ENCODE measurements at places on chromosomes 2 and 18. TPM values are rescaled to one million over a fixed set of nuclear protein-coding genes. Genes with fewer than 3 reads are reported as not detected.

Gene G6PC2
- not detected for total RNA-seq

Gene ACVR1
- 27.0 TPM for total RNA-seq

Gene CENPA
- 26.9 TPM for total RNA-seq

Gene UNC80
- total RNA-seq = not detected

Gene ZNF2
- total RNA-seq = 5.3 TPM

Gene GNLY
- 24.0 TPM for total RNA-seq

Gene GATA6
- not detected for total RNA-seq

Gene LRRTM1
- not detected for total RNA-seq

Gene IL37
- 0.32 TPM for total RNA-seq

Gene RAB6C
- not detected for total RNA-seq

All from activated naive CD4-positive, alpha-beta T cell treated with anti-CD3 and anti-CD28 coated beads, Interleukin-2, amount 50 U/mL, for 72 hours (primary cell).